ENCODE measurements at places on chromosomes 7 and 10.
A peak's percentile ranks its signal among the peaks of the same experiment; 100 is the strongest.

- no peak for DNase-seq
Measured at GRCh38 chr7:75698358-75698757, 40.4 kb downstream of the HIP1 start.

DNA sequence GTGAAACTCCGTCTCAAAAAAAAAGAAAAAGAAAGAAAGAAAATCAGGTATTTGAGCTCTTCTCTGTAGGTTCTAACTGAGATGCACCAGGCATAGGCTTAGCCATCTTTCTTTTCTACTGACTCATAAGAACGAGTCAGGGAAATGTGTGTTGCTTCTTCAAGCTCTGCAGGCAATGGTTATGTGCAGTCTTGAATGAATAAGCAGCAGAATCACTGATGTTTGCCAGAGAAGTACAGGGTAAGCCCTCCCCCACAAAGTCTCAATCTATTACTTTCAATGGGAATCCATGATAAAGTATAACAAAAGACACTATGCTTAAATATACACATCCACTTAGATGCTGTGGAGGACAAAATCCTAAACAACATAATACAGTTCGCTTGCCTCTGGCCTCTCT, 239.2 kb downstream of the PARD3 start:
- no peak for DNase-seq

DNA sequence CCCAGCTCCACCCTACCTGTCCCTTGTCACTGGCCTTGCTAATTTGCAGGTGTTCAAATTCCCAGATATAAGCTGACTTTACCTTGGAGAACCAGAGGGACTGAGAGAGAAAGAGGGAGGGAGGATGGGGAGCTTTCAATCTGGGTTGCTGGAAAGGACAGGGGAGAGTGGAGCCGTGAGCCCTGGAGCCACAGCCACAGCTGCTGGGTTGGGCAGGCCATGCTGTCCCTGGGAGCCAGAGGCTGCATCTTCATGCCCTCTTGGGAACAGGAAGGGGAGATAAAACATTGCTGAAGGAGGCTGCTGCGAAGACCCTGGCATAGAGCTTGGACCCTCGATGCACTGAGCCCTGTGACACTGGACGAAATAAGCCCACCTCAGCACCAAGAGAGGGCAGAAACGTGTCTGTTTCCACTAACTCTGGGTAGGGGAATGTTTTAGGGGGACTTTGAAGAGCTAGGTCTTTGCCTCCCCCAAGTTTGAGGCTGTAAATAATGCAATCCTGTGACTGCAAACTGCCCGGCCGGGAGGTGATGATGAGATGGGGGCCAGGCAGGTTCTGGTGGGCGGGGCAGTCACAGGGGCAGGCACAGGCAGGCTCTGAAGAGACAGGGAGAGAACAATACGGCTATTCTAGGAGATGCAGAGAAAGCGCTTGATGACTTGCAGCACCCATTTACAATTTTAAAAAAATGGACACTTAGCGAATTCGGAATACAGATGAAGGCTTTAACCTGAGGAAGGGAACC, 5.8 kb upstream of the JAKMIP3 start:
- no peak for DNase-seq

DNA sequence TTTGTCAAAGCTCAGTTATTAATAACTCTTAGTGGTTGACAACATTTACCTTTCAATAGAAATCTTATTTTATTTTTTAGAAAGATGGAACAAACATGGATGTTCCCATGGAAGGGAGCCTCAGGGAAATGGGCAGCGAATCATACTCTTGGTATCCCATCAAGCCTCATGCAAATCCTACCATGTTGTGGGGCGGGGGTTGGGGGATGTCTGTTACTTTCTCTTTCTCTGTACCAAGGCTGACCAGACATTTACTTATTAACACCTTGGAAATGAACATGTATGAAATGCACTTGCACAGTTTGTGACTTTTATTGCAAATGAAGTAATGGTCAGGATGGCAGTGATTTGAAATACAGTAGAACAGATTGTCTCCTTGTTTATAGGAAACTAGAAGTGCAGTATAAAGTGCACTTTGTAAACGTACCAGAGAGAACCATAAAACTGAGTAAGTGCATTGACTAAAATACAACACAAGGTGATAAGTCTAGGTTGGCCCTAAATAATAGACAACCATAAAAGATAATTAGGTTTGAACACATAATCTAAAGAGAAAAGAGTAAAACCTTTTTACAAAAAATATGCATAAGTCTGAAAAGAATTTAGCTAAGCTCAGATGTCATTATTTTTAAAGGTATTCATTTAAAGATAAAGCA, 32.4 kb downstream of the SEMA3D start:
- DNase-seq = no peak

DNA sequence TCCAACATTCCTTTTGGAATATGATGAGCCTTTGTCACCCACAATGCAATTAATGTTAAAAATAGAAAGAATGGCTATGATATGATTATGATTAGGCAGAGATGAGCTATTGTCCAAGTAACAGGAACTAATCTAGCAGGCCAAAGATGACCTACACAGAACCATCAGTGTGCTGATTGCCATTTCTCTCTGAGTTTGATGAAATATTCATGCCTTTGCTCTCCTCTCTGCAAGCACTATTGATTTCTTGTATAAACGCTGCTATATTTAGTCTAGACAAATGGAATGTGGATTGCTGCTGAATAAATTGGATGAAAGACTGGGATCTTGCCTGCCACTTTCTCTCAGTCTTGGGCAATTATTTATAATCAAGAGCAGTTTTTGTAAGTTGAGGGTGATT, 85.4 kb downstream of the HDAC9 start:
- DNase-seq = no peak

- no peak for DNase-seq
Measured at GRCh38 chr7:55477781-55478374, 94.4 kb downstream of the VOPP1 start.

- no peak for DNase-seq
Measured at GRCh38 chr7:81460250-81461045, 309.4 kb downstream of the HGF start.

GRCh38 chr10:120943542-120943941, 92.4 kb downstream of the WDR11 start:
- DNase-seq = no peak

DNA sequence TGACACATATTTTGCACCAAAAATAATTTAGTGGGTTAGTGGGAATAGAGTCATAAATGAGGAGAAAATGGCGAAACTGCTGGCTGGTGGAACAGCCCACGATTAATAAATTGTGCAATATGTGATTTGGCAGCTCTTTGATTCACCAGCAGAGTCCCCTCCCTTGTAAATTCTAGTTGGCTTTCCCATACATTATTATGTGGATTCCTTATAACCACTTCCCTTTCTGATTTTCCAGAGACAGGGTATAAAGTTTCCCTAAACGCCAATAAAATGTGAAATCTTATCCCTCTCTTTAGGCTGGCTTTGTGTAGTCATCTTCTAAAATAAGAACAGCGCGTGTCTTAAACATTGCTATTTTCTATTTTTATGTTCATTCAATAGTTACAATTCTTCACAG, 149.4 kb upstream of the FERD3L start:
- no peak for DNase-seq

GRCh38 chr7:31896925-31897324, 173.3 kb downstream of the PDE1C start:
- DNase-seq = no peak

GRCh38 chr10:50421026-50421719, 169.9 kb upstream of the ASAH2 start:
- DNase-seq = peak; percentile 5

GRCh38 chr7:129993275-129993674, 40.5 kb upstream of the UBE2H start:
- no peak for DNase-seq

DNA sequence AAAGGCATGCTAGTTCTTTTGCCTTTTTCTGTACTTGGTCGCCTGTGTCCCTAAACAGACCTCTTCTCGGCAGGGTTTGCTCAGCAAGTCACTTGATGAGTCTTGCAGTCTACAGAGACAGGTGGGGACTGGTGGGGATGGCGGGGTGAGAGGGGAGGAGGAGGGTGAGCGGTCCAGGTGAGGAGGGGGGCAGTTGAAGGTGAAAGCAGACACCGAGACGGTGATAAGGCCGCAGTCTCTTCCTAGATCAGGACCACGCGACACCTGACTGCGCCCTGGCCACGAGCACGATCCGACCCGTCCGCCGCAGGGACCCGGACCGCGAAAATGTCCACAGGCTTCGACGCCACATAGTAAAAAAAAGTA, 566 bp downstream of the ASNS start:
- DNase-seq = no peak

DNA sequence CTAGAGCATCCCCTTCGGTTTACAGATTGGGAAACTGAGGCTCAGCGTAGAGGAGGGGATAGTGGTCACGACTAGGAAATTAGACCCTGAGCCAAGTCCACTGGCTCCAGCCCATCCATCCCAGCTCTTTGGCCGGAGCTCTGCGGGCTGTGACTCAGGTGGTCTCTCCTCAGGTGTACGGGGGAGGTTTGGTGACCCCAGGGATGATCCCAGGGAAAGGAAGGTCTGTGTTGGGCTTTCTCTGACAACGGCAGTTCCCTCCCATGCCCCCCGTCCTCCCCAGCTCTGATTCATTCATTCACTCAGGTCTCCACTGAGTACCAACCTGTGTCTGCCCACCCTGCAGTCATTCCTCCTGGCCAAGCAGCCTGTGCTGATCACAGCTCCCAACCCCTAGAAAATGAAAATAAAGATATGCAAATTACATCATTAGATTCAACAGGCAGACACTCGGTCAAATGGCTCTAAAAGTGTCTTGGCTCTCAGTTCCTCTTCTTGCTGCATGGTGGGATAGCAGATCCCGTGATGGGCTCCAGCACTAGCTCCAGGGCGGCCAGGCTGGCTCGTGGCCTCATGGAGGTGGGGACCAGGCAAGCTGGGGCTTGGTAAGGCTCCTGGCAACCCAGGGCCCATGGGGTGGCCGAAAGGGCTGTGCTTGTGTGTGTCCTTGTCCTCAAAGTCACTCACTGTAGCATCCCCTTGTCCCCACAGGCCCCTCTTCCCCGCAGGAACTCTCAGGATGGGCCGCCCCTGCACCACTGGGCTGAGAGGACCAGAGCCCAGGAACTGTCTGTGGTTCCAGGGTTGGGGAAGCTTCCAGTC, 37.8 kb downstream of the CLRN3 start:
- DNase-seq = no peak

DNA sequence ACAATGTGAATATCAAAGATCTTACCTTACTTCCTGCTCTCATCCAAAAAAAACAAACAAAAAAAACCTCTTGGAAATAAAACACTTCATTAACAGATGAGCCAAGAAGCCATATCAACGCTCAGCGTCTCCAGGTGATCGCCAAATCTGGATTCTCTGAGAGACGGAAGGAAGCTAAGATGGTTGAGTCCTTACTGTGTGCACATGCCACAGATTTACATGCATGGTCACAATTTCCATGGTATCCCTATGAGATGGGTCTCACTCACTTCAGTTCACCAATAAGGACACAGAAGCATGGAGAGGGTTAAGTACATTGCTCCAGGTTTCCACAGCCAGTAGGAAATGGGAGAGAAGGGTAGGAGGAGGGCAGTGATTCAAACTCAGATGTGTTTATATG, 1.0 kb downstream of the AOAH start:
- no peak for DNase-seq

DNA sequence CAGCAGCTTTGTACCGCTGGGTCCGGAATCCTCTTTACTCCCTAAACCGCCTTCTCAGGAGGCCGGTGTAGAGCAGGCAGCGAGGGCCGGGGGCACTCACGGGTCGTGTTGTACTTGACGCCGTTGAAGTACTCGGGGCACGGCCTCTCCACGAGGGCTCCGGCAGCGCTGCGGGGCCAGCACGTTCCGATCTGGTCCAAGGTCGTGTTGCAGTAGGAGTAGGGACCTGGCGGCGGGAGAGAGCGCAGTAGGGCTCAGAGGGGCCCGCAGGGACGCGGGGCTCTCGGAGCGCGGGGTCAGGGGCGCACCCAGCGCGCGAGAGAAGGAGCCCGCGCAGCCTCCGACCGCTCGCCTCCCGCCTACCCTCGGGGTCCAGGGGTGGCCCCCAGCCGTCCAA, 443 bp downstream of the CRHR2 start:
- no peak for DNase-seq

DNA sequence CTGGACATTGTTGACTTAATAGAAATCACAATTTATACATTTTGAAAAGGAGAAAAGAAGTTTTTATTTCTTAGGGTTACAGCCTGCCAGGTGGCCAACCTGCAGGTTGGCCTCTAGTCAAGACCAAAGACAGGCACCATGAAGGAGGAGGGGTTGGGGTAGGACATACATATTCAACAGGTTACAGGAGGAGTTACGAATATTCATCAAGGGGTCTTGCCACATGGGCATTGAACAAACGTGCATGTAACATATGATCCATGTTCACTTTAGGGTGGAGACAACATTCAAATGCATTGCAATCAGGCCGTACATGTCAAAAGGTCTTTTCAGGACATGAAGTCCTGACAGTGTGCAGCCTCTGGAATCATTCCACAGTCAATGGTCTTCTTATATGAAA, 246.2 kb upstream of the AKR1E2 start:
- DNase-seq = no peak

DNA sequence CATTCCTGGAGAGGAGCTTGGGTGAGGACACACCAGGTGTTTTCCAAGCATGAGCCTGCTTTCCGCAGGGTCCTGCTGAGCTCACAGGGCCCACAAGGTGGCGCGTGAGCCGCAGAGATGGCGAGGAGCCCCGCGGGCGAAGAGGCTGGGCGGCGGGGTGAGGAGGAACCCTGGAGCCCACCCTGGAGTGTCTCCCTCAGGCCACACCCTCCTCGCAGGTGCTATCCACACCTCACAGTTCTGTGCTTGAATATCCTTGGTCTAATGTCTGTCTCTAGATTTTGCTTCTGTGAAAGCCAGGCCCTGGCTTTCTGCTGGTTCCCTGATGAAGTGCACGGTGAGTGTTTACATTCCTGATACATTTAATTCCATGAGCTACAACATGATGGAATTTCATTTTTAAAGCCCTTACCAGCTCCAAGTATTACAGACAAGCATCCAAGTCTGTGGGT, 433.6 kb downstream of the ACTR3B start:
- DNase-seq = no peak

DNA sequence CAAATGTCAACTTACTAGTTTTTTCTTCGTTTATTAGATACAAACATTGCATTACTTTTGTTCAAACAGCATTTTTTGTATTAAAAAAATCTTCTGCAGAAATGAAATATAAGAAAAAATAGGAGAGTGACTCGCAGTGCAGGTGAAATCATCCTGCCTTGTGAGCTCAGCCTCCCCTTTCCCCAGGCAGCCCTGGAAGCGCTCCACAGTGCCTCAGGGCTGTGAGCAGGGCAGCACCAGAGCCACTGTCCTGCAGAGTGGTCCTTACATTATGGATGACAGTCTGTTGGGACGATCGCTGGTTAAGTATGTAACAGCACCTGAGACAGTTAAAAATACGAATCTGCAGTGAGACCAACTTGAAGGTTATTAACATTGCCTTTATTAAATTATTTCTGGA, 695.4 kb upstream of the POM121L12 start:
- DNase-seq = no peak
